Activated naive CD4-positive, alpha-beta T cell (primary cell): ENCODE measurements at places on chromosomes 1 and 21.

GRCh38 chr1:12488666-12489354 is 129.2 kb downstream of the DHRS3 start:
- DNase-seq = no peak

DNA sequence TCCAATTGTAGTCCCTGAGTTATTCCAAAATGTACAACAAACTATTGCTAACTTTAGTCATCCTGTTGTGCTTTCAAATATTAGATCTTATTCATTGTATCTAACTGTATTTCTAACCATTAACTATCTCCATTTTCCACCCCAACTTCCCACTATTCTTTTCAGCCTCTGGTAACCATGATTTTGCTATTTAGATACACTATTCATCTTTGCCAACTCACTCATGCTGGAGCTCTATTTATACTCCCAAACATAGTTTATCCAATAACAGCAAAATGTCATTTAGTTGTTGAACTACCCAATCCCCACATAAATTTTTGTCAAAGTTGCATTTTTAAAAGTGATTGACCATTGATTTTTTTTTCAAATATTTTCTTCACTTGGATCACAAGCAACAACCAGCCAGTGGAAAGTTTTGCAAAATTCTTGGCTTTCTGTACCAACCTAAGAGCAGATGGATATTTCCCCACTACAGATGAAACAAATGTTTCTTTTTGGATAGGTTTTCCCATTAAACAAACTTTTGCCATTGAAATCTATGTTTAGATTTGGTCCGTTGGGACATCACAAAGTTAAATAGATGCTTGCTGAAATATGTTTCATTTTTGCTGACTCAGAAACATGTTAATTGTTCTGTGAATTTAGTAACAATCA is 866.0 kb downstream of the LTN1 start:
- DNase-seq = no peak

GRCh38 chr21:42645211-42646075 is 8.0 kb upstream of the PDE9A start:
- no peak for DNase-seq

DNA sequence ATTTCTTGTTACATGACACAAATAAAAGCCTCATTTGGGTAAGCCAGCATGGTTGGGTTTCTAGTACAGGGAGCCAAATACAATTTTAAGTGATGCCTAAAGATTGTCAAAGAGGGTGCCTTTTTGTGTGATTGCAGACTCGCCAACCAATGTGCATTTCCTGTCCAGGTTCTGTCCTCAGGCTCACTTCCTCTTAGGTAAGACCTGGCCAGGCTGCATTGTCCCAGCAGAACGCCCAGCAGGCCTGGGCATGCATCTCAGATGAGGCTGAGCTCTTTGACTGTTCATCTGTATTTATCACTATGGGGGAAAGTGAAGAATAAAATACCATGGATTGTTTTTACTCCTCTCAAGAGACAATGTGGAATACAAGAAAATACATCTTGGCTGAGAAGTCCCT is 49.7 kb downstream of the KCNC4 start:
- no peak for DNase-seq

GRCh38 chr1:1215080-1215676 is 1.2 kb upstream of the TNFRSF4 start:
- no peak for DNase-seq

- DNase-seq = no peak
Measured at GRCh38 chr1:93442741-93443140, 5.2 kb upstream of the FNBP1L start.

DNA sequence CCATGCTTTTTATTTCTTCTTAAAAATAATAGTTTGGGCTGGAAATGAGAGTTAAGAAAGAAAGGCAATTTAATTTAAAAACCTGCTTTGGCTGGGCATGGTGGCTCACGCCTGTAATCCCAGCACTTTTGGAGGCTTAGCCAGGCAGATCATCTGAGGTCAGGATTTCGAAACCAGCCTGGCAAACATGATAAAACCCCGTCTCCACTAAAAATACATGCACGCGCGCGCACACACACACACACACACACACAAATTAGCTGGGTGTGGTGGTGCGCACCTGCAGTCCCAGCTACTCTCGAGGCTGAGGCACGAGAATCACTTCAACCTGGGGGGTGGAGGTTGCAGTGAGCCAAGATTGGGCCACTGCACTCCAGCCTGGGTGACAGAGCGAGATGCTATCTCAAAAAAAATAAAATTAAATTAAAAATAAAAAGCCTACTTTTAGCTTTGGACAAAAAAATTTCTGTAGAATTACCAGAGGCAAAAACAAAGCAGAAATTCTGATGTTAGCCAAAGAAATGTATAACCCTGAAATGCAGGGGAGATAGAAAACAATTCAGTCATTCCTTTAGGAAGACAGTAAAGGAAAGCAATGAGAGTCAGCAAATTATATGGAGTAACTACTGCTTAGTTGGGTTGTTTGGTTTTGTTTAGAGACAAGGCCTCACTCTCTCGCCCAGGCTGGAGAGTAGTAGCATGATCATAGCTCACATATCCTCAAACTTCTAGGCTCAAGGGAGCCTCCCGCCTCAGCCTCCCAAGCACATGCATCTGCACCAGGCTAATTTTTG is 15.7 kb upstream of the IPP start:
- no peak for DNase-seq

DNA sequence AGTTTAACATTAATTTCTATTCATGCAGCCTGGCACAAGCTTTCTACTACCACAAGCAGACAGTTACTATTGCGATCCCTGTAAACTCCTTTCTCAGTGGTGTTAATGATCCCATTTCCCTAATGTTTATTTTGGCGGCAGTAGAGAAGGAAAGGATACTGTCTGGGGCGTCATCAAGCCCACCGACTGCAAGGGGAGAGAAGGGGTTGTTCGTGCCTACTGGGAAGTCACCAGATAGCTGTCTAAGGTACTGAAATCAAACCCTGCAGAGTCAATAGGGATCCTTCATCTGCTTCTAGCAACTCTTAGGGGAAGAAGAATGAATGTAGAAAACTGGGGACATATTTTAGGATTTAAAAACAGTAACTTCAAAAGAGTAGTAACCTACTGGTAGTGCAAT is 95.2 kb upstream of the ADAR start:
- no peak for DNase-seq

GRCh38 chr1:21050031-21050430 is 126.7 kb downstream of the EIF4G3 start:
- DNase-seq = no peak

DNA sequence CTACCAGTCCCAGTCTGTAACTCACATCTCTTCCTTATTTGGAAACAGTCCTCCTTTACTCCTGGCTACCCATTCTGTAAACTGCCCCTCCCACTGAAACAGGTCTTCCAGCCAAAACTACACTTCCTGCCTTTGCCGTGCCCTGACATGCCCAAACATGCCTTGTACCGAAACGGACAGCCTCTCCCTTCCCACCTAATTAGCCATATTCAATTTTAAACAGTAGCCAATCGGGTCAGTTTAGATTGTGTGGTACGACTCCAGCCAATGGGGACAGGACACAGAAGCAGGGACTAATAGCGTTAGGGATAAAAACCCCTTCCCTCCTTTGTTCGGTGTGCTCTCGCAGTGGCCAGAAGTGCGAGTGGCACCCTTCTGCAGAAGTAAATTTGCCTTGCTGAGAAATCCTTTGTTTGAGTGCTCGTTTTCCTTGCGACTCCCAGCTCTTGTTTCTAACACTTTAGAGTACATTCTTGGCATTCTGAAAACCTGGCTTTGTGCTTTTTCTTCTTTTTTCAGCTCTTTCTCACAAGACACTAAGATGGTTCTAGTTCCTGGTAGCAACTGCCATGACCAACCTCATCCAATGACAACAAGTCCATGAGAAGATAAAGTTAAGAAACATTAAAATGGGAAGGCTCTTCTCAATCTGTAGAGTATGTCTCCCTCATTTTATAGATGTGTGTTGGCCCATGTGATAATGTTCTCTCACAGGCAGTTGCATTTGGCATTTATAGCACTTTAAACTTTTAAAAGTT is 325.1 kb upstream of the GREM2 start:
- no peak for DNase-seq

- no peak for DNase-seq
Measured at GRCh38 chr1:98824736-98825135, 163.2 kb downstream of the SNX7 start.

DNA sequence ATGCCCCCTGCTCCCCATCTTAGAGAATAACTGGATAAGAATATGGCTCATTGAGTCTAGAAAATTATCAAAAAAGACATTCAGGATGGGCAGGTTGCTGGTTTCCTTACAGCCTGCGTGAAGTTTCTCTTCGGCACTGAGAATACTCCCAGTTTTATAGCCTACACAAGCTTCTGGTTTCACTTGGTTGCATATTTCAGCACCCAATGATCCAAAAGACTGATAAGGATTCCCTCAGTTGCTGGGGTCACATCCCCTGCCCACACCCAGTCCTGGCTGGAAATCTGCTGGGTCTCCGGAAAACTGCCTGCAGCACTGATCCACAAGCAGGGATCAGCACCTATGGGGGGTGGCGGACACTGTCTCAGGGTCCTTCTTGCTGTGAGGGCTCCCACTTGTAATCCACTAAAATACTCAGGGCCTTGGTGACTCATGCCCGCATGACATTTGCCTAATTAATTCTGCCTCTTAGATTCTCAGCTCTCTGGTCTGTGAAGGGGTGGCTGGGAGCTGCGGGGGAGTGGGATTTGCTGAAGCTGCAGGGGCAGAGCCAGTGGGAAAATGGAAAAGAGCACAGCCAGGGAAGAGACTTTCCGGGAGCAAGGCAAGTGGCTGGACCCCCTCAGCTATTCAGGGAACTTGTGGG is 142.5 kb downstream of the ZNF648 start:
- no peak for DNase-seq

GRCh38 chr1:231091831-231092301 is 51.8 kb upstream of the FAM89A start:
- DNase-seq = no peak

GRCh38 chr1:229098361-229098760 is 172.6 kb upstream of the RAB4A start:
- no peak for DNase-seq

- no peak for DNase-seq
Measured at GRCh38 chr21:36555199-36555800, 75.4 kb upstream of the CLDN14 start.

- DNase-seq = no peak
Measured at GRCh38 chr1:95948023-95948422, 714.0 kb downstream of the RWDD3 start.

DNA sequence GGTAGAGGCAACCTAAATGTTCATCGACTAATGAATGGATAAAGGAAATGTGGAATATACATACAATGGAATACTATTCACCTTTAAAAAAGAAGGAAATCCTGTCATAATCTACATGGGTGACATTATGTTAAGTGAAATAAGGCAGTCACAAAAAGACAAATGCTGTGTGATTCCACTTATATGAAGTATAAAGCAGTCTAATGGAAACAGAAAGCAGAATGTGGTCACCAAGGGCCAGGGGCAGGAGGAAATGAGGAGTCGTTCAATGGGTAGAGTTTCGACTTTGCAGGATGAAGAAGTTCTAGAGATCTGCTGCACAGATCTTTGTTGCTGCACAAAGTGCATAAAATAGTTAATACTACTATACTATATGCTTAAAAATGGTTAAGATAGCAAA is 7.8 kb downstream of the DIPK1A start:
- no peak for DNase-seq

GRCh38 chr21:46637952-46638746 is 2.7 kb downstream of the PRMT2 start:
- no peak for DNase-seq

GRCh38 chr1:225748529-225748928 is 29.1 kb upstream of the SRP9 start:
- no peak for DNase-seq

GRCh38 chr1:55071477-55071876 is 32.1 kb downstream of the PCSK9 start:
- no peak for DNase-seq

- DNase-seq = no peak
Measured at GRCh38 chr1:118151312-118151937, 33.6 kb downstream of the SPAG17 start.
